ENCODE measurements at places on chromosomes 16 and 17. TPM values are rescaled to one million over a fixed set of nuclear protein-coding genes. Genes with fewer than 3 reads are reported as not detected.

- DNase-seq: peak; percentile 30
These were observed 252.1 kb downstream of the PHKB start for GRCh38 chr16:47713225-47713595.

GRCh38 chr16:21643785-21644184 is 8.6 kb downstream of the IGSF6 start:
- no peak for DNase-seq

- DNase-seq: no peak
These were observed 39.1 kb downstream of the DHX38 start for GRCh38 chr16:72132726-72133125.

DNA sequence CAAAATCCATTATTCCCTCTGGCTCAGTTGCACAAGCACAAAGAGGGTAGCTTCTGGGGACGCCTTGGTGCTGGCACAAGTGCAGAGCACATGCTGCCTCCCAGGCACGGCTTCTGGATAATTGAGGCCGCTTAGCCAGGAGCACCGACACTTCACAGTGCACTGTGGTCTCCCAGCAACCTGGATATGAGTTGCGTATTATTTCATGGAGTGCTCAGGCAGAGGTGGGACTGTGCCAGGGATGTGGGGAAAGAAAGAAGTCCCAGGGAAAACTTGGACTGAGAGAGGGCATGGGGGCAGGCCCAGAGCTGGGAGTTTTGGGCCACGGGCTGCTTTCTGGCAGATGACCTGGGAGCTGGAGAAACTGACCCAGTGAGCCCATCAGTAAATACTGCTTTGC is 37.5 kb downstream of the MPRIP start:
- DNase-seq: no peak

DNA sequence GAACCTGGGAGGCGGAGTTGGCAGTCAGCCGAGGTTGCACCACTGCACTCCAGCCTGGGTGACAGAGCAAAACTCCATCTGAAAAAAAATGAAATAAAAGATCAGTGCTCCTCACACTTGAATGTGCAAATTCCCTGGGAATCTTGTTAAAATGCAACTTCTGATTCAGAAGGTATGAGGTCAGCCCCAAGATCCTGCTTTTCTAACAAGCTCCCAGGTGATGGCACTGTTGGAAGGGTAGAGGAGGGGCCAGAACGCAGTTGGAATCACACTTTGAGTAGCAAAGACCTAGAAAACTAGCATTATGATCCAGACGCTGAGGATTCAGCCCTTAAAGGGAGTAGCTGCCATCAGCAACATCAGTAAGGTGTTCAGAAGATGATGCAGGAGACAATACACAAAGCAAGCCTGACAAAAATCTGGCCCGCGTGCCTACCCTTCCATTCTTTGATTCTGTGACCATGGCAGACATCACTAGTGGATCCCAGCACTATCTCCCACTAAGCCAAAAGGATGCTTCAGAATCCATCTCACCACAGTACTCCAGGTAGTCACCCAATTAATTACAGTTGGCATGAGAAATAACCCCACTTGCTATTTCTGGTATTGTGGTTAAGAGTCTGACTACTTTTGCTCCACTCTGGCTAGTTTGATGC is 33.1 kb upstream of the MEIOC start:
- no peak for DNase-seq

The HS3ST6 gene
- total RNA-seq: not detected

All from activated CD8-positive, alpha-beta T cell treated with anti-CD3 and anti-CD28 coated beads, Interleukin-2, amount 10 ng/mL, durations not matched to agents 7 days and 5 days (primary cell).